ENCODE measurements at places on chromosomes 4 and X.

GRCh38 chr4:184417802-184418511 lies 56.4 kb downstream of the IRF2 start:
- DNase-seq = no peak

- no peak for DNase-seq
Measured at GRCh38 chr4:25088093-25088952, 57.6 kb upstream of the LGI2 start.

GRCh38 chr4:81589262-81589661 lies 117.6 kb upstream of the RASGEF1B start:
- no peak for DNase-seq

- no peak for DNase-seq
Measured at GRCh38 chr4:153398713-153399112, 54.2 kb downstream of the MND1 start.

- no peak for DNase-seq
Measured at GRCh38 chr4:142396279-142396678, 449.8 kb downstream of the INPP4B start.
